ENCODE measurements at places on chromosomes 5 and 9.

- no peak for DNase-seq
Observed at GRCh38 chr9:90894986-90895687, 93.5 kb downstream of the SYK start.

DNA sequence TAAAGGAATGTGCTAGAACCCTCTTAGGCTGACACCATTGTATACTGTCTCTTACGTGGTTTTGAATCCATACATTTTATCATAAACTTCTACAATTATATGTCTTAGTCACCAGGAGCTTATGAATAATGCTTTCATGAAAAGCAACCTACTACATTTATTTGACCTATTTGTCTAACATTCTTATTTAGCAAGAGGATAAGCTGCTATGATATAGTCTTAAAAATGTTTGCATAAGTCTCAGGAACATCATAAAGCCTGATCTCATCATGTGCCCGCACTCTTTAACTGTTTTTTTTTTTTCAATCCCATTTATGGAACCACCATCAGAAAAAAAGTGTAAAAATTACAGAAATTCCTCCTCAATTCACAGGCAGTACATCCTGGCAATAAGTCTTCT, 59.7 kb downstream of the CDH12 start:
- DNase-seq = no peak

- no peak for DNase-seq
Observed at GRCh38 chr5:90866333-90866732, 307.7 kb downstream of the ADGRV1 start.

- DNase-seq = peak; percentile 51
Observed at GRCh38 chr9:34558919-34559623, 30.5 kb downstream of the CNTFR start.

- no peak for DNase-seq
Observed at GRCh38 chr9:129834489-129835127, 467 bp downstream of the C9orf78 start.

GRCh38 chr5:24428345-24428744, 216.4 kb downstream of the CDH10 start:
- DNase-seq = no peak

- DNase-seq = no peak
Observed at GRCh38 chr5:124395287-124395686, 351.2 kb downstream of the ZNF608 start.

DNA sequence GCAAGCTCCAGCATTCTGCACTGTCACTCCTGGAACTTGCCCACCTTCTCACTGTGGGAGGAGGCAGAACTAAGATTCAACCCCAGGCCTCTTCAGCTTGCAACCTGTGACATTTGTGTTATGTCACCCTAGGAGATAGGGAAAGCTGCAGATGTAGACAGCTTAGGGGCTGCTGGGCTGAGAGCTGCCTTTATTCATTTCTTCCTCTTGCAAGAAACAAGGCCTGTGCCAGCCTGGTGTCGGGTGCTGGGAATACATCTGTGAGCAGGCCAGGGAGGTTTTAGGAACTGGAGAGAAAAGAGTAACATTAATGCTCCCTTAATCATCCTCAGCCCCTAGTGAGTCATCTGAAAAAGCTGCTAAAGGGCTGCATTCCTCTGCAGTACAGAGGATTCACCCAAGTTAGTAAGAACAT, 101.8 kb downstream of the FGF18 start:
- DNase-seq = no peak

GRCh38 chr9:2923766-2924379, 80.0 kb upstream of the PUM3 start:
- no peak for DNase-seq

DNA sequence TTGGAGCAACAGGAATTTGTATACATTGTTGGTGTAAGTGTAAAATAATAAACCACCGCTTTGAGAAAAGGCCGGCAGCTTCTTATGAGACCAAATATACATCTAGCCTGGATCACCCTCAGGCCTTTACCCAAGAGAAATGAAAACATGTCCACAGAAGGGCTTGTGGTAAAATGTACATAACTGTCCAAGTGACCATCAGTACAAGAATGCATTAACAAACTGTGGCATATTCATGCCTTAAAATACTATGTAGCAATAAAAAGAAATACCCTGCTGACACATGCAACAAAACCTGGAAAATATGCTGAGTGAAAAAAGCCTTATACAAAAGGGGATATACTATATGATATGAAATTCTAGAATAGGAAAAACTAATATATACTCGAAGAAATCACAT, 311.9 kb upstream of the TRPC7 start:
- no peak for DNase-seq

DNA sequence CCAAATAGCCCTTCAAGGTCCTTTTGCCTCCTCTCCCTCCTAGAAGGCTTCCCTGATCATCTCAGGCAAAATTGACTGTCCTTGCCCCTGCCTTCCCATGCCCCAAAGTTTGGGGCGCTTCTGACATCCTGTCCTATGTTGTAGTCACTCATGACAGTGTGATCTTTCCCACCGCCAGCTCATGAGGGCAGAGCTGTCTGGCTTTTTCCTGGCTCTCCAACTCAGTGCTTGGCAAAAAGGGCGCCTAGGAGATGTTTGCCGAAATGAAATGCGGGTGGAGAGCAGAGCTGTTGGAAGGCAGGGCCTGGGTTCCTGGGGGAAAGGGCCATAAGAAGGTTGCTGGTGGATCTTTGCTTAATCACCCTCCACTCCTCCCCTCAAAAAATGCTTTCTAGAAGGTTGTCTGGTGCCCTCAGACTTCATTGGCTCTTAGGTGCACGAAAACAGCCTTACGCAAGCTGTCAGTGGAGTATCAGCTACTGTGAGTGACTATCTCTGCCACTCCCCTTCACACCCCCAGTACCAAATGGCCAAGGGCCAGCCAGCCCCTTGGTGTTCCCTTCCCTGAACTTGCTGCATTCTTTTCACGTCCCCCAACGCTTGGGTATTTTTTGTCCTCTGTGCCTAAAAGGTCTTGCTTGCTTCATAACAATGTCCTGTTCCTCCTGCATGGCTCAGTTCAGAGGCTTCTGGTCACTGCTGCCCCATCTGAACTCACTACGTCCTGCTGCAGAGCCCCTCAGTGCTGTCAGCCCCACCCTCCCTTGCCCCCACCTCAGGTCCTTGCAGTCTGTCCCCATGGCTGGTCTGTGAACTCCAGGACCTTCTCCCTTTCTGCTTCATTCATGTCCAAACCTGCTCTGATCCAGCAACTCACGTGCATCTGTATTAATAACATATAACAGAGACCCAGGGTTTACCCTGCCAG, 2.6 kb upstream of the SLC25A51 start:
- no peak for DNase-seq

GRCh38 chr9:21995666-21996398, 1.2 kb downstream of the CDKN2B-AS1 start:
- no peak for DNase-seq

DNA sequence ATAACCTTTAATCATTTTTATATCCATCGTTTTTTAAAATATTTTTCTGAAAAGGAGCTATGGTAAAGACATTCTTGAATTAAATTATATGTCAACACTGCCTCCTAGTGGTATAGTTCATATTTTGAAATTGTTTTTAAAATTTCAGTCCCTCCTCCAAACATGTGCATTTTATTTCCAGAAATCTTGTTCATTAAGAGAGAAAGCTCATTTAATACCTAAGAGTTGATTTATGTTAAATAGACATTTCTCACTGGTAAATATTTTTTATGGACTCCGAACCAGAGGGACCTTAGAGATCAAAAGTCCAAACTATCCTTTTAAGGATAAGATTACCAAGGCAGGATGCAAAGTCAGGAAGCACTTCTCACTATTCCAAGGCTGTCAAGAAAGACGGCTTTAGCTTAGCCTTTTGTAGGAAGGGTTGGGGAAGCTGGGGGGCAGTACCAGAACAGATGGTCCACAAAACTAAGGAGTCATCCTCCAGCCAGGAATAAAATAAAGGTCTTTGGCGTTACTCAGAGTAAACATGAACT, 21.6 kb downstream of the BHMT start:
- DNase-seq = peak; percentile 58

DNA sequence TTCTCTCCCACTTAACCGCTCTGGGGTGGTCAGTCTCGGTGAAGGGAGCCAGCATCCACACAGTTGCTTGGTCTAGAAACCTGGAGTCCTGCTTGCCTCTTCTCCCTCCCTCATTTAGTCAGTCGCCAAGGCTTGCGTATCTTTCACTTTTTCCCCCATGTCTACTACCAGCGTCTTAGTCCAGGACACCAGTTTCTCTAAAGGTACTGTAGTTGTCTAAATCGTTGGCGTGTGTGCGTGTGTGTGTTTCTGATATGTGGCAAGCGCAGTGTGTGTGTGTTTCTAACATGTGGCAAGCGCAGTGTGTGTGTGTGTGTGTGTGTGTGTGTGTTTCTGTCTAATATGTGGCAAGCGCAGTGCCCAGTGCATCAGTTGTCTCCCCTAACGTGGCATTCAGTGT, 641 bp downstream of the ATP6V1G1 start:
- no peak for DNase-seq

DNA sequence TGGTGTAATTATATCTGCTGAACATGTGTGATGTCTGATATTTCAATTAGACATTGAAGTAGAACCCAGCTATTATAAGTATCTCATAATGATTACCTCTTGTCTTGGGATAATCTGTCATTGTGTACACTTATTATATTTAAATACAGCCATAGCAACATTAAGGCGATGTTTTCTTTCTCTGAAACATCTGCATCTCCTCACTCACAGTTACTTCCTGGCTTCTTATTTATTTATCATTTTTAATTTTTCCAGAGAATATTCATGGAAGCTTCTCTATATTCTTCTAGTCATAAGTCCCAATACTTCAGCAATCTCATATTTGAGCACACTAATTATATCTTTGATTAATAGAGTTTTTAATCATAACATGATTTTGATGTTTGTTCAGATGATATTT, 103.8 kb upstream of the FBN2 start:
- DNase-seq = no peak

GRCh38 chr9:32350682-32351081, 33.8 kb upstream of the ACO1 start:
- DNase-seq = peak; percentile 9

GRCh38 chr9:128937310-128938165, 9.9 kb downstream of the DOLK start:
- DNase-seq = no peak

GRCh38 chr5:169686137-169686536, 49.1 kb downstream of the DOCK2 start:
- DNase-seq = no peak
